ENCODE measurements at places on chromosomes 7 and 10.

DNA sequence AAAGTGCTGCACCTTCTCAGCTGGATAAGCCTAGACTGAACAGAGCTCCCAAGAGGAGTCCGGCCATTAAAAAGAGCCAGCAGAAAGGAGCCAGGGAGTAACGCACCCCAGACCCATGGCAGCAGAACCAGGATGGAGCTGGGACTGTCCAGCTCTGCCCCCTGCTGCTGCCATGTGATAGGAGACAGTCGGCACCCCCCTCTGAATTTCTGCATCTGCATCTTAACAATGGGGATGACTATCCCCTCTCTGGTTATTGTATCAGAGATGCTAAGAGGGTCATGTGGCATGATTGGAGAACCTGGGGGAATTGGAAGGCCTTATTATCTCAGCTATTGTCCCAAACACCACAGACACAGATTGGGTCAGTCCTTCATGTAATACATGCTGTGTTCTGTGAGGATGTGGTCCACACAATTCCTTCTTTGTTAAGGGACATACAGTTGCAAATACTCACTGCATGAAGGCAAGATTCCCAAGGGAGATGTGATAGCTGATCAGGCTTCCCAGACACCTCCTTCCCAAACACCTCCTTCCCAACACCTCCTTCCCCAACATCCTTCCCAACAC is 29.3 kb downstream of the PLEKHS1 start:
- no peak for DNase-seq

GRCh38 chr7:115023219-115023618 is 101.3 kb downstream of the MDFIC start:
- DNase-seq, result no peak

DNA sequence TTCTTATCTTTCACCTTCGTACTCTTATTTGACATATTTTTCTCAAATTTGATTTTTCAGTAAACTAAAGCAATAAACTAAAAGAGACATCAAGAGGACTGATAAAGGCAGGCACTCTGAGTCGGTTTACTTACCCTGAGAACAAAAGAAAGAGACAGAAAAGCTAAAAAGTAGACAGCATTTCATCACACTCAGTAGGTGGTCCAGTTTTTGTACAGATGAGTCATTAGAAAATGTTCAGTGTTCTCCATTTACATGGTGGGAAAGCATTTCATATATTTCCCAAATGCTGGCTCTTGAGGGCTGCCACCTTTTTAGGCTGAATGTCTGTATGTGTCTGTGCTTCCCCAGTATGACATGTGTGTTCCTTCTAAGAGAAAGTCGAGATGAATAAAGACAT is 52.7 kb downstream of the NHLRC2 start:
- DNase-seq, result no peak

DNA sequence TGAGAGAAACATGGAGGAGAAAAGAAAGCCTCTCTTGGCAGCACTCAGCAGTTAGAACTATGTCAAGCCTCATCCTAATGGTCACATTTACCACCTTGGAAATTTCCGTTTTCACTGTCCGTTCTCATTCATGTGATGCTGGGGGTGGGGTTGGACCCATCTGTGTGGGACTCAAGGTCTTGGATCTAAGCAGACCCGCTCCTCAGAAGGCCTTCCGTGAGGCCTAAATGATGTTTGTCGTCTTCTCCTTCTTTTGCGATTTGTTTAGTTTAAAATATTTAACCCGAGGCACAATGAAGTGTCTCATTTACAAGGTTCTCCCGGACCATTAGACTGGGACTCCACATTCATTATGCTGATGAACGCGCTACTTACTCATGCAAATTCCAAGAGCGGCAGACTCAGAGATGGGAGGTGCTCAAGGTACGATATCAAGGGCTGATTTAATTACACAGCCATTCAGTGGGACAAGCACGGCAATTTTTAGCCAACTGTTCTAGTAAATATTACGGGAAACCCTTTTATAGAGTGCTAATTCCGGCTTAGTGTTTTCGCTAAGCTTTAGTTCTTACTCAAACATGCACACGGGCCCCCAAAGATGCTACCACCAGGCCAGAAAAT is 109.1 kb upstream of the EFCAB10 start:
- DNase-seq, result no peak

GRCh38 chr10:129741978-129742741 is 221.9 kb downstream of the EBF3 start:
- no peak for DNase-seq

DNA sequence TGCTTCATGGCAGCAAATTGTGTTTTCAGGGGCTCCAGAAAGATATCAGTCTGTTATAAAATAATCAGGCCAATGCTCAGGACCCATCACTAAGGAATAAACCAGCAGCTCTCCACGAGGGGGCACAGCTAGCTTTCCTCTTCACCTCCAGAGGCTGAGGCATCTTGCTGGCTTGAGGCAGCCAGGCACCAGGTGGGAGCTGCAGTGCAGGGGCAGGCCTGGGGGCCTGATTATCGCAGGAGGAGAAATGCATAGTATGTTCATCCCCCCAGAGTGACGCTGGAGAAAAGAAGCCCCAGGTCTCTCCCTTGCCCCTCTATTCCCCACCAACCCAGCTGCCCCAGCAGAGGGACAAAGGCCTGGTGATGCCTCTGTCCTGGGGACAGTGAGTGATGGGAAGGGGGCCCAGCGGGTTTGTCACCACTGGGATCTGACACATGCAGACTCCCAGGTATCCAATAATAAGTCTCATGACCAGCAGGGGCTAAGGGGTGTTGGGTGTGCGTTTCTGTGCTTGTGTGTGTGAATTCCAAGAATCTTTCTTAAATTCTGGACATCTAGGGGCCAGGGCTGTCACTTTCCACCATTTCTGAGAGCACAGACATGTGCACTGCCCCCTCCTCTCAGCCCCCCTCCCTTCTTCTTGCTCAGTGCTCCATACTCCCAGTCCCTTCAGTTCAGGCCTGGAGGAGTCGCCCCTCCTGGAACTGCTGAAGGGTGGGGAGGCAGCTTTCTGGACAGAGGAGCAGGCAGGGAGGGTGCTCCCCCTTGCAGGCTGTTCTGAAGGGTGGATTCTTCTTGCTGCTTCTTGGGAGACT is 128.1 kb upstream of the FAM20C start:
- DNase-seq, result no peak

DNA sequence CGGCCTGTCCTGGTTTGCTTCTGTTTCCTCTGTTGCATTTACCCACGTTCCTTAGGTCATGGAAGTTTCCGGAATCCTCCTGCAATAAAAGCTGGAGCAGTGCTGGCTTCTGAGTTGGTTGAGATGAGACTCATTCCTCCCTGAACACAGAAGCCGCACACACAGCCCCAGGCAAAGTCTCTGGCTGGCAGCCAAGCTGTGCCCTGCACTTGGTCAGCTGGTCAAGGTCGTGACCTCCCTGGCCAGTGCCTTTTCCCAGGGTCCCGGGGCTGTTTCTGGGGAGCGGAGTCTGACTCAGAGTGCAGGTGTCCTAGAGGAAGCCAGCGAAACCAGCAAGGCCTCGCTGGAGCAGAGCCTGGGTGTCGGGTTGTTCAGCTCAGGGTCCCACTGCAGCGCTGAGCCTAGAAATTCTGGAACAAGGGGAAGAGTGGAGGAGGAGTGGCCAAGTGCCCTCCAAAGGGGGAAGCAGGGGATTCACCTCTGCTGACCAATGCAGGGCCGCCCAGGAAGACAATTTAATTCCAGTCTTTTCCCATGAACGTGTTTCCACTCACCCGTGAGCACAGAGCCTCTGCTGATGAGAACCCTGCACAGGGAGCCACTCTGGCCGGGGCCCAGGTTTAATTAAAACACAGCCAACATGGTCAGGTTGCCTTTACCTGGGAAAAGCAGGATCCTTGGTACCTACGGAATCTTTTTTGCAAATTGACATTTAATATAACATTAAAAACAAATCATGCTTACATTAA is 245.5 kb upstream of the PPP2R2D start:
- DNase-seq, result no peak

- DNase-seq, result no peak
Observed at GRCh38 chr10:125083576-125083920, 76.8 kb downstream of the CTBP2 start.

All from activated CD4-positive, alpha-beta T cell treated with anti-CD3 and anti-CD28 coated beads, Interleukin-2, amount 50 U/mL, for 1 hour (primary cell).